ENCODE measurements at places on chromosomes 2 and 18. TPM values are rescaled to one million over a fixed set of nuclear protein-coding genes. Genes with fewer than 3 reads are reported as not detected.

MARCO gene
- 2.1 TPM for total RNA-seq

ATP8B1 gene
- 18.4 TPM for total RNA-seq

IL36A gene
- not detected for total RNA-seq

ZNF407 gene
- 26.7 TPM for total RNA-seq

CFLAR gene
- total RNA-seq = 176 TPM

GTF2A1L gene
- 86.8 TPM for total RNA-seq

KCNJ13 gene
- total RNA-seq = not detected

MAPK4 gene
- total RNA-seq = 0.26 TPM

RBM45 gene
- total RNA-seq = 16.2 TPM

KCNG3 gene
- total RNA-seq = 0.40 TPM

SCG2 gene
- not detected for total RNA-seq

AFF3 gene
- 9.7 TPM for total RNA-seq

GPR55 gene
- not detected for total RNA-seq

GULP1 gene
- 104 TPM for total RNA-seq

ZFP36L2 gene
- 94.4 TPM for total RNA-seq

ASB18 gene
- total RNA-seq = not detected

IL1RL2 gene
- total RNA-seq = not detected

POTEJ gene
- not detected for total RNA-seq

PLEK gene
- 4.9 TPM for total RNA-seq

ERBB4 gene
- 0.59 TPM for total RNA-seq

SPATS2L gene
- total RNA-seq = 20.6 TPM

TMEM163 gene
- total RNA-seq = 0.34 TPM

PDE1A gene
- 83.1 TPM for total RNA-seq

HOXD12 gene
- total RNA-seq = not detected

KIAA2012 gene
- 0.15 TPM for total RNA-seq

NT5C1B gene
- not detected for total RNA-seq

All from uterus (tissue), 4 donors.